ENCODE measurements at places on chromosomes 2 and 18. TPM values are rescaled to one million over a fixed set of nuclear protein-coding genes. Genes with fewer than 3 reads are reported as not detected.

GRCh38 chr2:109136542-109136941 lies 7.5 kb downstream of the SH3RF3 start:
- DNase-seq, result no peak

DNA sequence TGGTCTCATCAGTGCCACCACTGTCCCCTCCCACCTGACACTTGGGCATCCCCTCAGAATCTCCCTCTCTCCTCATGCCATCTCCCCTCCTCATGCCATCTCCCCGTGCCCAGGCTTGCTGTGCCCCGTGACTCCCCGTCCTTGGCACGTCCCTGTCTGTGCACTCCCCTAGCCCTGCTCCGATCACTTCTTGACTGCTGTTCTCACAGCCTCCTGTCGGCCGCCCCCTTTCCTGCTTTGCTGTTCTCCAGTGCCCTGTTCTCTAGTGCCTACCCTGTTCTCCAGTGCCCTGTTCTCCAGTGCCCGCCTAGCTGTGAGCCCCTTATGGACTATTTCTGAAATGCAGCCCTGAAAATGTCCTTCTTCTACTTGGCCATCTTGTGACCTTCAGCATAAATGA lies 253.8 kb downstream of the ALPK2 start:
- no peak for DNase-seq

GRCh38 chr2:11175293-11175795 lies 20.1 kb downstream of the SLC66A3 start:
- peak; percentile 26 for DNase-seq

The PROM2 gene
- not detected for total RNA-seq

GRCh38 chr2:235626658-235627057 lies 132.8 kb downstream of the AGAP1 start:
- DNase-seq, result no peak

The ANKRD29 gene
- total RNA-seq, result 3.9 TPM

The ZNF385B gene
- total RNA-seq, result not detected

- DNase-seq, result no peak
Observed at GRCh38 chr2:28129955-28130695, 239.6 kb downstream of the BABAM2 start.

The CYRIA gene
- total RNA-seq, result 0.80 TPM

DNA sequence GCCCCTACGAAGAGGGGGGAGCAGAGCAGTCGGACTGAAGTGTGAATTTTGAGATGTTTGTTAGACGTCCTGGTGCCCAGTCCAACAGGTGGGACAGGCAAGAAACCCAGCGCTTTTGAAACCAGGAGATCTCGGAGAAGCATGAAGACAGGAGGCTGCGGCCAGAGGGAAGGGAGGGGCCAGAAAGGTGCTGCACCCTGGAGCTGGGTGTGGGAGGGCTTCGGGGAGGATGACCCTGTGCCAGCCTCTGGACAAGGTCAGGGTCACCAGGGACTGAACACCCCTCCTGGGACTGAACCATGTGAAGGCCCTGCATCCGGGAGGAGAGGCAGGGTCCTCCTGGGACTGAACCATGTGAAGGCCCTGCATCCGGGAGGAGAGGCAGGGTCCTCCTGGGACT lies 6.1 kb downstream of the TMEM18 start:
- no peak for DNase-seq

DNA sequence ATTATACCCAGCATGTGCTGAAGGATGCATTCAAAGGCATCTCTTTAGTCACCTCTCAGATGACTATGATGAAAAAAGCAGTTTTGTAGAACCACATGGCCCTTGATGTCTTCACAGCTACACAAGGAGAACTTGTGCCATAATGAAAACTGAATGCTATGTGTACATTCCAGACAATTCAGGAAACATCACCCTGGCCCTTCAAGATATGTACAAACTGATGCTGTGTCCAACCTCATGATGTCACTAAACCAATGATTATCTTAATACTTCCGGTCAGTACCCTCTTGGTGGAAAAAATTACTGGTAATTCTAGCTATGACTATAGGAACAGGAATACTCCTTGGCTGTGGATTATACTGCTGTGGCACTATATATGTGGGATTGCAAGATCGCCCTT lies 20.0 kb downstream of the DUSP11 start:
- DNase-seq, result no peak

All from Daoy (cell line).